ENCODE measurements at places on chromosomes 2 and 18.

DNA sequence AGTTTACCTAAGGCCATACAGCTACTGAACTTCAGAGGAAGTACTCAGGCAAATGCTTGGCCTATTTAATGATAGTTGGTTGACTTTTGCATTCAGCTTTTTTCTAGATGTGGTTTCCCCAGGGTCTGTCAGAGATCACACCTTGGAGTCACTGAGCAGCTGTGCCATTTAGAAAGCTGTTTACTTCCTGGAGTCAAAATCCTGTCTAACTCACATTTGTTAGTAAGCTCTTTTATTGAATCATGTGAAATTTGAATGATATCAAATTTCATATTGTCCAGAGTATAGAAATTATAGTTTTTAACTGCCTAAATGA is 7.6 kb upstream of the TRIB2 start:
- no peak for DNase-seq

DNA sequence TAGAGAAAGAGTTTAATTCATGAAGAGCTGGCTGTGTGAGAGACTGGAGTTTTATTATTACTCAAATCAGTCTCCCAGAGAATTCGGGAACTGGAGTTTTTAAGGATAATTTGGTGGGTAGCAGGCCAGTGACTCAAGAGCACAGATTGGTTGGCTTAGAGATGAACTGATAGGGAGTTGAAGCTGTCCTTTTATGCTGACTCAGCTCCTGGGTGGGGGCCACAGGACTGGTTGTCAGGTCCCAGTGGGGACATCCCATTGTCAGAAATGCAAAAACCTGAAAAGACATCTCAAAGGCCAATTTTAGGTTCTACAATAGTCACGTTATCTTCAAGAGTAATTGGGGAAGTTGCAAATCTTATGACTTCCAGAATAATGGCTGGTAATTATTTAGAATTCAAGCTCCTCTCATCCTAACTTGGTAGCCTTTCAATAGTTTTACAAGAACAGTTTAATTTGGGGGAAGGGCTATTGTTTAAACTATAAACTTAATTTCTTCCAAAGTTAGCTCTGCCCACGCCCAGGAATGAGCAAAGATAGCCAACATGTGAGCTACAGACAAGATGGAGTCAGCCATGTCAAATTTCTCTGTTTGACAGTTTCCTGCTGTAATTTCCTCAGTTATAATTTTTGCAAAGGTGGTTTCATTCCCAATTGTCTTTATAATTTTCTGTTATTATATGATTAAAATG is 149.4 kb upstream of the SLC39A10 start:
- no peak for DNase-seq

- DNase-seq = peak; percentile 39
Observed at GRCh38 chr2:191051825-191052778, 38.1 kb upstream of the STAT1 start.

DNA sequence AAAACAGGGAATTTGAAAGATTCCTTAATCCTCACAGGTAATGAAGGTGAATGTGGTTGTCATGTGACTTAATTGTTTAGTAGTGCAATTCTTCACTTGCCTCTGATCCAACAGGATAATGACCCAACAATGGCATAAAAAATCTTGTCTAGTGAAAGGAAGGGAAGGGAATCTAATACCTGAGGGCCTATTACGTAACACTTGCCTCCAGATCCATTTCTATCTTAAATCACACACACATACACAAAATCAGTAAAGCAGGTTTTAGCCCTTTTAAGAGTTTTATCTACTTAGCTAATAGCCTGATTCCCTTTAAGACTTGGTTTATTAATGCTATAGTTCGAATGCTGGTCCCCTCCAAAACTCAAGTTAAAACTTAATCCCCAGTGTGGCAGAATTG is 118.6 kb downstream of the TMEM163 start:
- no peak for DNase-seq

DNA sequence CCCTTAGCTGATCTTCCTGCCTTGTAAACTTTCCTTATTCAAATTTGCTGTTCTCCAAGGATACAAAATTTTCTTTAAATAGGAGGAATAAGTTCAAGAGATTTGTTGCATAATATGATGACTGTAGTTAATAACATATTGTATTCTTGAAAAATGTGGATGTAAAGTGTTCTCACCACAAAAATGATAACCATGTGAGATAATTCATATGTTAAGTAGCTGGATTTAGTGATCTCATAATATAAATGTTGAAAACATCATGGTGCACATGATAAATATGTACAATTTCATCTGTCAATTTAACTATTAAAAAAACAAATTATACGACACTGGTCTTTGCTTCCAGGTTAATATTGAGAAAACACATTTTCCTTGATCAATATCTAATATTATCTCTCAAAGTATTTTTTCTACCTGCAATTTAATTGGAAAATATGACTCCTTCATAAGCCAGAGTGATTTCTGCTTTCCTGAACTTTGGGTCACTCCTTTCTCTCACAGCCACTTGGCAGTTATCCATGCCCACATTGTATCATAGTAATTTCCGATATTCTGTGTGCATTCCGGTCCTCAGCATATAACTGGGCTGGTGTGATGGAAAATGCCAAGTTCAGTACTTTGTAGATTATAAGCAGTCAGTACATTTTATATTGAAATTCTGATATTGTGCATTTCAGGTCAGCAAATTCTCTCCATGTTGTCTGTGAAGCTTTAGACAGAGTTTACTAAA is 152.6 kb downstream of the GULP1 start:
- DNase-seq = no peak

DNA sequence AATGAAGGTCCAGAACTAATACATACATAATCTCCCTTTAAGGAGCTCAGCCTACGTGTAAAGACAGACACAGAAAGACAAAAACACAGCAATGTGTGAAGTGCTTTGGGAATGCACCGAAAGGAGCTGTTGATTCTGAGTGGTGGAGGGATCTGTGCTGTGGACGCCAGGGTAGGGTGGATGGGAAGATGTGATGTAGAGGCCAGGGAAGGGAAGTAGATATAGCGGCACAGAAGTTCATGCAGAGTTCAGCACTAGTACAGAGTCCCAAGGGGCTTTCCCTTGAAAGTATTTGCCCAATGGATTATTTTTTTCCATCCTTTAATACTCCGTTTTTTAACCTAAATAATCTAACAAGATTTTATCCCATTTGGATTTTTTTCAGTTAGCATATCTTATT is 32.1 kb upstream of the DOCK10 start:
- no peak for DNase-seq

DNA sequence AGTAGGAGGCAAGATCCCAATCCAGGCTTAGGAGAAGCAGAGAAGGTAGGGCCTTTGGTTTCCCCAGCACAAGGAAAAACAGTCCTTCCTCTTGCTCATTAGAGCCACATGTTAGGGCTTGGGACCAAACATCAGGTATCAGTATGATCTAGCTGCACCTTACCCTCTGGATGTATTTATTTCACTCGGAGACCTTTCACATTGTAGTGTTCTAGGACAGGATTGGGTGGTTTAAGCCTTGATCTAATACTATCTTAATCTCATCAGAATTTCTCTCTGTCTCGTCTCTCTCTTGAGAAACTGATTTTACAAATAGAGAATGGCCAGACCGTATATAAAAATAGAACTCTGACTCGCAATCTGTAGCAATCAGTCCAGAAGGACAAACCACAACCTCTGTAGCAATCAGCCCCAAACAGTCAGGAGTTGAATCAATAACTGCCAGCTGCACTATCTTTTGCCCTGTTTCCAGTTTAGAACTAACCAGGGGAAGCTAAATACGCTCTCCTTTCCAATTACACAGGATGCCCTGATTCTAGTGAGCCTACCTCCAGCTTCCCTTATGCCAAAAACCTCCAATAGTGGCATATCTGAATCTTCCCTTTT is 207.1 kb downstream of the TDRD15 start:
- DNase-seq = no peak

DNA sequence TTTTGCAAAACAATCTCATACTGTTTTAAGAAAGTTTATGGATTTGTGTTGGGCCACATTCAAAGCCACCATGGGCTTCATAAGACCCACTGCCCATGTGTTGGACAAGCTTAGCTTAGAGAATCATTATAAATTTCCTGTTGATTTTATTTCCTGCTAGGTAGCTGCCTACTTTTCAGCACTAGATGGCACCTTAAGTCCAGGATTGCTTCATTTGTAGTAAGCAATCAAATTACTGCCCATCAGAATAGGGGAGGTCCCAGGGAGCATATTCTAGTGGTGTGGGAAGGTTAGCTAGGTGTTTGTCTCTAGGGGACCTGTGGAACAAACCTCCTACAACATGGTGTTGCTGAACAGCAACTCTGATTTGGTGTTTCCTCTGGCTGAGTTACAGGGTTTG is 11.0 kb upstream of the DCDC2C start:
- DNase-seq = no peak

DNA sequence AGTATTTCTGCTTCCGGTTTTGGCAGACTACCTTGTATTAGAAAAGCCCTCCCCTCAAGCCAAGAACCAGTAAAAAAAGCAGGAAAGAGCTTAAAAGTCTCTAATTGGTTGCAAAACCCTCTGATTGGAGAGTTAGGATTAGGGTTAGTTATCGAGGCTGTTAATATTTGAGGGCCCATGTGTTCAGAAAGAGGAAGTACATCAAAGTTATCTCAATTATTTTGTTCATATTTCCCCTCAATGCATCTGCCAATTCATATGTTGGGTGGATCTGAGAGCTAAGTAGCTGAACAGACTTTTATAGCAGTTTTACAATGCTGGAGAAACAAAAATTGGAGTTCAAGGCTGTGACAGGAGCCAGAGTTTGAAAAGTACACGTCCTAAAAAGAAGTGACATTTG is 43.1 kb upstream of the KLHL14 start:
- no peak for DNase-seq

DNA sequence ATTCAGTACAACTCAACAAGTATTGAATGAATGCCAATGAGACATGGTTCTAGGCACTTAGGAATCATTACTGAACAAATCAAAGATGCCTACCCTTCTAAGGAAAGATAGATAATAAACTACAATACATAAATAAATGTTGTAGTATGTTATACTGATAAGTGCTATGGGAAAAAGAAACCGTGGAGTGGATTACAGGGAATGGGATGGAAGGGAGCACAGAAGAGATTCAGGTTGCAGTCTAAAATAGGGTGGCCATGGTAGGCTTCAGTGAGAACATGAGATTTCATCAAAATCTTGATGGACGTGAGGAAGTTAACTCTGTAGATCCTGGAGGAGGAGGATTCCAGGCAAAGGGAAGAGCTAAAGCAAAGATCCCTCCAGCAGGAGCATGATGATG is 17.9 kb upstream of the CREB1 start:
- DNase-seq = no peak

GRCh38 chr2:4662161-4662779 is 958.9 kb downstream of the DCDC2C start:
- DNase-seq = no peak

DNA sequence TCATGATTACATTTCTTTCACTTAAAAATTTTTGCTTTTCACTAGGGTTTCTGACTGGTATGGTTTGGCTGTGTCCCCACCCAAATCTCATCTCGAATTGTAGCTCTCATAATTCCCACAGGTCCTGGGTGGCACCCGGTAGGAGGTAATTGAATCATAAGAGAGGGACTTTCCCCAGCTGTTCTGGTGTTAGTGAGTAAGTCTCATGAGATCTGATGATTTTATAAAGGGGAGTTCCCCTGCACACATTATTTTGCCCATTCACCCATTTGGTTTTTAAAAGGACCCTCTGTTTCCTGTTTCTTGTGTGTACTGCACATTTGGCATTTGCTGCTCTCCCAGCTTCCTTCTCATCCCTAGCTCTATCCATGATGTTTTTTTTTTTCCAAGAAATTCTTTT is 27.8 kb upstream of the NETO1 start:
- DNase-seq = no peak

GRCh38 chr2:33038230-33038629 is 91.5 kb downstream of the LTBP1 start:
- no peak for DNase-seq

DNA sequence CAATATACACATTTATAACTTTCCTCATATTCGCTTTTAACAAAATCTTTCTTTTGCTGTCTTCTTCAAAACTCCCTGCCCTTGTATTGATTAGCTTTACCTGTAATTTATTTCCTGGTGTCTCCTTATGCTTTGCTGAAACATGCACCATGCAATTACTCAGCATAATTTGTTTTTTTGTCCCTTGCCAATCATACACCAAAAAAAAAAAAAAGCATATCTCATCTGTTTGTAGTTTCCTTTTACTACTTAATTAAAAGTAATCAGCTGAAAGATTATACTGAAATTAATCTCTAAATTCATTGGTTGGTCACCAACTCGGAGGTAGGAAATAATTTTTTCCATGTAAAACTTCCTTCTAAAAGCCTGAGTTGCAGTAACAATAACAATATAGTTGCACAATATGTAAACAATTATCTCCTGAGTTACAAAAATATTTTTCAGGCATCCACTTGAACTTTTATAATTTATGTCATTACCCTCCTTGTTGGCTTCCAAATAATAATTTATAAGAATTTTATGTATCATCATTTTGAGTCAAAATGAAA is 53.0 kb upstream of the ROCK1 start:
- peak; percentile 31 for DNase-seq

DNA sequence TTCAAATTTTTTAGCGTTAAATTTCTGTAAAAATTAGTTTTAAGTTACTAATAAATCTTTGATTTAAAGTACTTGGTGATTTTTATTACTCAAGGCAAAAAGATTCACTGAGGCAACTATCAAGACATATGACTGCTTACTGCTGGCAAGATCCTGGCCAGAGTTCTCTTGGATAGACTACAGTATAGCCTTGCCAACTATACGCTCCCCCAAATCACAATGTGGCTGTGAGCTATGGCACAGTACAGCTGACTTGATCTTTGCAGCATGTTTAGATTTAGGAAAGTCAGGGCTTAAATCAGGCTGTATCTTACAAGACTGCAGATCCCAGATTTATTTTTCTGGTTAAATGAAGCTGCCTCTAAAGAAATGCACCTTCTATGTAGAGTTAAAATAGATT is 26.5 kb downstream of the MSTN start:
- no peak for DNase-seq

- no peak for DNase-seq
Observed at GRCh38 chr2:98730053-98730706, 752 bp downstream of the MGAT4A start.

- DNase-seq = no peak
Observed at GRCh38 chr2:191297033-191297432, 51.8 kb downstream of the MYO1B start.

GRCh38 chr18:13562494-13563029 is 163.8 kb downstream of the FAM210A start:
- no peak for DNase-seq

GRCh38 chr2:135257383-135258090 is 205.4 kb downstream of the RAB3GAP1 start:
- no peak for DNase-seq

GRCh38 chr2:216379977-216380376 is 7.7 kb upstream of the MARCHF4 start:
- no peak for DNase-seq

All from AG08395 (cell line).